ENCODE measurements at places on chromosomes 2 and 18.

DNA sequence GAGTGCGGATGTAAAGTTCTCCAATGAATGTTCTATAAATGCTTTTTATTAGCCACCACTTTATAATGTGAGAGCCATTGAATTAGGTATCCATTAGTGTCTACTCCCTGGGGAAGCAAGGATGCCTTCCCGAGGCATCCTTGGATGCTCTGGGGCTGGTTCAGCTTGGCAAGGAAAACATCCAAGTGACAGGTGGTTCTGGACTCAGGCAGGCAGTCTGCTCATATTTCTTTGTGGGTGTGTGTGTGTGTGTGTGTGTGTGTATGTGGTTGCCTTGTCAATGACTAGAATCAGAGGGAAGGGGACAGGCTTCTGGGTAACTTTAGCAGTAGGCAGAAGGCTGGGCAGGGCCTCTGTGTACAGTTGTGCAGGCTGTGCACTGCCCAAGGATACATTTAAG, 149.2 kb downstream of the TSN start:
- no peak for DNase-seq

- no peak for DNase-seq
Observed at GRCh38 chr18:13217971-13218367, 591 bp upstream of the LDLRAD4 start.

DNA sequence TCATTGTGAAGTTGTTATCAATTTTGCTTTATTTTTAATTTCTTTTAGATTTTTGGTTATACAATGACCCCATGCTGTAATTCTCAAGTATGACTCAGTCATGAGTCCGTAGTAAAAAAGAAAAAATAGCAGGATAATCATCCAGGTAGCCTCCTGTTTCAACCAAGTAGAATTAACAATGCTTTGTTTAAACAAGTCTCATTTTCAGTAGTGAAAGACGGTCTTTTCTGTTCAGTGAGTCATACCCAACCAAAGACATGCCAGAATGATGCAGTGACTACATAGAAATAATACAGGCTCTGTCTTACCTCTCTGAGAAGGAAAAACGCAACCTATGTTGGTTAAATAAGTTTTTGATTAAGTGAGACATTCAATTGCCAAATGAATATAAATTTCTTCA, 67.8 kb upstream of the DSC1 start:
- no peak for DNase-seq

GRCh38 chr2:86037141-86037794, 68.4 kb downstream of the POLR1A start:
- no peak for DNase-seq

DNA sequence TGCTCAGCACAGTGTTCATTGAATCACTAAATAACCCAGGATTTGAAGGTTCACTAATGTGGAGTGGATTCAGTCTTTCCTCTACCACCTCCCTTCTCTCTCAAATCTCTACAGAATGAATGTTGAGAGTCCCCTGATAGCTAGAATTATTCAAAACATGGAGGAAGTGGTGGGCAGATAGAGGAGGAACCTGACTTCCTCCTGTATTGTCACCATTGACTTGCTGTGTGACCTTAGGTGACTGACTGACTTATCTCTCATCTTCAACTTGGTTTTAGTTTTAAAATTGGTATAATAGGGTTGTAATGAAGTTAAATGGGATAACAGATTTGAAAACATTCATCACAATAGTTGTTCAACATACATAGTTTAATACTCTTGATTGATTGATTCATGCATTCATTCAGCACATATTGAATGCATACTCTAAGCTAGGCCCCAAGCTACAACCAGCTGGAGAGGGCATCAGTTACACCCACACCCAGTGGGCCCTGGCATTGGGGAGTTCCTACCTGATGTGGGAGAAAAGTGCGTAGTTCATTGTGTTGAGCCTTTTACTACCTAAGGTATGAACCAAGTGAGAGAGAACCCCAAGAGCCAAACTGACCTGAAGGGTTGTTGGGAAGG, 96.0 kb downstream of the WDR7 start:
- DNase-seq, result no peak

DNA sequence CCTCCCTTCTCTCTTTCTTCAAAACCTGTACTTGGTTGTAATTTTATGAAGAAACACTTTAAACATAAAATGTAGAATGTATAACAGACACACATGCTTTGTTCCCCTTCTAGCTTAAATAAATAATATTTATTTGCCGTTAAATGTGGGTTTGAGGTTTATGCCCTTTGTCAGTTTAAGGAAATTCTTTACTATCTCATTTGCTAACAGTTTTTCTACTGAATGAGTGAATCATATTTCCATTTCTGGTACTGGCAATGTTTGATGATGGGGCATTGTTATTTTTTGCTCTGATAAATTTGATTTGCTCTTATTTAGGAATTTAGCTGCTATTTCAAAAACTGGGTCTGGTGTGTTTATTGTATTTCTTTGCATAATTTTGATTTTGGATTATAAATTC, 555.6 kb downstream of the CCDC85A start:
- DNase-seq, result no peak

- DNase-seq, result no peak
Observed at GRCh38 chr2:200438846-200439245, 71.0 kb downstream of the KCTD18 start.

- DNase-seq, result no peak
Observed at GRCh38 chr18:46474487-46475389, 182.3 kb downstream of the LOXHD1 start.

GRCh38 chr2:17780546-17780945, 26.6 kb downstream of the GEN1 start:
- no peak for DNase-seq

GRCh38 chr2:220259662-220260061, 632.2 kb downstream of the SLC4A3 start:
- DNase-seq, result no peak

GRCh38 chr2:201500534-201500933, 49.0 kb downstream of the STRADB start:
- no peak for DNase-seq

DNA sequence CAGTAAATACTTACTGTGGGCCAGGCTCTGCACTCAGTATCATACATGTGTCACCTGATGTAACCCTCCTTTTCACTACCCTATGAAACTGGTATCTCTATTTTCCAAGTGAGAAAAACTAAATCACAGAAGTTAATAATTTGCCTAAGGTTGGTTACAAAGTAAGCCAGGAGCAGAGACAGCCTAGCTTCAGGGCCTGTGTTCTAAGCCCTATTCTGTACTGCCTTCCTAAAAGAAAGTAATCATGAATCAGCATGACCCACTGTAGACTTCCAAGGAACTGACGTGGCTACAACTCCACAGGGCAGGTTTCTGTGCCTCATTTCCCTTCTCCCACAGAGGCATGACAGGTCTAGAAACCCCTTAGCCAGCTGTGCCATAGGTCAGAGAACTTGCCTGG, 14.3 kb downstream of the ZNF142 start:
- no peak for DNase-seq

GRCh38 chr2:118264232-118264990, 176.1 kb downstream of the INSIG2 start:
- no peak for DNase-seq

DNA sequence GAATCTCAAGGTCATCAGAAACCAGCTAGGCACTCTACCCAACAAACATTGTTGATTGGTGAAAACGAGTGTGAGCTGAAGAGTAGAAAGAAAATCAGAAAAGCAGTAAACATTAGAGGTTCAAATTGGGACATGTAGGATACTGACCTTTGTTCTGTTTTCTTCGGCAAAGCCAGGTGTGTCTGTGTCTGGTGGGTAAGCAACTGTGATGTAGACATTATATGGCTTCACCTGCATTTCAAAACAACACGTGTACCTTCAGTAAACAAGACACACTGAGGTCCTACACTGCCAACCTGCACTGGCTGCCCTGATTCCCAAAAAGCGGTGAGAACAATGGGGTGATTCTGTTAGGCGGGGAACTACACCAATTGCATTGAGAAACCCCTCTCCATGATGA, 22.7 kb downstream of the KDSR start:
- no peak for DNase-seq

GRCh38 chr2:178828486-178828881, 21.3 kb upstream of the TTN start:
- DNase-seq, result no peak

DNA sequence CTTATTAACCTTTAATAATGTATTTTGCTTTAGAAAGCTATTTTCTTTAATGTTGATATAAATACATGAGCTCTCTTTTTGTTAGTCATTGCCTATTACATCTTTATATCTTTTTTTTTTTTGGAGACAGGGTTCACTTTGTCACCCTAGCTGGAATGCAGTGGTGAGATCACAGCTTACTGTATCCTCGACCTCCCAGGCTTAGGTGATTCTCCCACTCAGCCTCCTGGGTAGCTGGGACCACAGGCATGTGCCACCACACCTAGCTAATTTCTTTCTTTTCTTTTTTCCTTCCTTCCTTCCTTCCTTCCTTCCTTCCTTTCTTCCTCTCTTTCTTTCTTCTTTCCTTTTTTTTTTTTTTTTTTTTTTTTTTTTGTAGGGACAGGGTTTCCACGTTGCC, 15.4 kb downstream of the NAB1 start:
- DNase-seq, result no peak

GRCh38 chr18:78891185-78891762, 88.3 kb upstream of the SALL3 start:
- no peak for DNase-seq

DNA sequence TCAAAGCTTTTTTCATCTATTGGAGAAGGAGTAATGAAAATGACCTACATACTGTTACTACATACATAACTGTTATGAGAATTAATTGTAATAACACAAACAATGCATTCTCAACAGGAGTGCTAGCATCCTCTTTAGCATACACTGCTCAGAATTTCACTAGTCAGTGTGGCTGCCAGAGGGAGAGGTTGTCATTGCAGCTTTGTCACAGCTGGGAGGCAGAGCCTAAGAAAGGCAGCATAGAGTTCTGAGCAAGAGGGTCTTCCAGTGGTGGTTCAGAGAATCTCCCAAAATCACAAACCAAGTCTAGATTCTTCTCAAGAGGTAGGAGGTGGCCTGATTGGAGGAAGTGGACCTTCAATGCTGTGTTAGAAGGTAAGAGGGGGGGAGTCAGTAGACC, 286.7 kb upstream of the CYRIA start:
- no peak for DNase-seq

GRCh38 chr2:67792681-67793091, 270.1 kb downstream of the C1D start:
- DNase-seq, result no peak

DNA sequence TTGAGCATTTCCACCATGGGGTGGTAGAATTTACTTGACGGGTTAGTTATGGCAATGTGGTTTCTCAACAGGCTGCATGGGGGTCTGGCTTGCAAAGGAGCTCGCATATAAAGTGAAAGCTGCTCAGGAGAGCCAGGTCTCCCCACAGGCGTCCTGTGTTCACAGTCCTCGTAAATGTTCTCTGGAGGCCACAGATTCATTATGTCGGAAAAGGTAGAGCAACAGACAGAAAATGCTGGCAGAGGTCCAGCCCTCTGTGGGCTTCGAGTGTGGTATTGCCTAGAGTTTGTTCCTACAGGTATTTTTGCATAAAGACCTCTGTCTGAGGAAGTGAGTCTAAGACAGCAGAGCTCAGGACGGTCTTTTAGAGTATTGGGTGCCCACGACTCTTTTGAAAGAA, 96.4 kb downstream of the CDCA7 start:
- no peak for DNase-seq

DNA sequence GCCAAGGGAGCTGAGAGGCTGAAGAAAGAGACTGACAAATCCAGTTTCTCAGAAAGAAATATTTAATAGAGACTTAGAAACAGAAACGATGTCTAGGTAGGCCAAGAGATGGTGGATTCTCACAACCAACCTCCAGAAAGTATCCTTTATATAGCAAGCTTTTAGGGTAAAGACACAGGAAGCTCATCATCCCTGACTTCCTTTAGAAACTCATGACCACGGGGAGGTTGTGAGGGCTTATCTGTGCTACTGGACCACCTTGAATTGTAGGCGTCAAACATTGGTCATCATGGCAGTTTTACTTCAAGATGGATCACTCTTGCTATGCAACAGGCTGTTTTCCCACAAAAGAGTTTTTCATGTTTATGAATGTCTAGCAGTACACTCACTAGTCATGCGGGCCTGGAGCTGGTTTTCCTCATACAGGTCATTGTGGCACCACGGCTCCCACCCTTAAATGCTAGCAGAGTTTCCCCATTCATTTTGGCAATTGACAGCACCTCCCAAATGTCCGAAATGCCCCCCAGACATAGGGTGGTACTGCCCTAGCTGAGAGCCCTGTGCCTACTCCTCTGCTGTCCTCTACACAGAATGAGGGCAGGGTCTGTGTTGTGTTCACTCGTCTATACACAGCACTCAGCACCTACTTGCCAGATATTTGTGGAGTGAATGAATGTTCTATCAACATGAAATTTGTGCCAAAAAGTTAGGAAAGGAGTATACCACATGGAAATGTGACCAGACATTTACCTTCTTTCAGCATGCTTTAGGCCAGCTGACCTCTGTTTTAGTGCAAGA, 89.0 kb downstream of the TMEM247 start:
- no peak for DNase-seq

- no peak for DNase-seq
Observed at GRCh38 chr2:36413218-36413617, 57.6 kb downstream of the CRIM1 start.

- no peak for DNase-seq
Observed at GRCh38 chr2:106664669-106665068, 177.5 kb downstream of the CD8B2 start.

DNA sequence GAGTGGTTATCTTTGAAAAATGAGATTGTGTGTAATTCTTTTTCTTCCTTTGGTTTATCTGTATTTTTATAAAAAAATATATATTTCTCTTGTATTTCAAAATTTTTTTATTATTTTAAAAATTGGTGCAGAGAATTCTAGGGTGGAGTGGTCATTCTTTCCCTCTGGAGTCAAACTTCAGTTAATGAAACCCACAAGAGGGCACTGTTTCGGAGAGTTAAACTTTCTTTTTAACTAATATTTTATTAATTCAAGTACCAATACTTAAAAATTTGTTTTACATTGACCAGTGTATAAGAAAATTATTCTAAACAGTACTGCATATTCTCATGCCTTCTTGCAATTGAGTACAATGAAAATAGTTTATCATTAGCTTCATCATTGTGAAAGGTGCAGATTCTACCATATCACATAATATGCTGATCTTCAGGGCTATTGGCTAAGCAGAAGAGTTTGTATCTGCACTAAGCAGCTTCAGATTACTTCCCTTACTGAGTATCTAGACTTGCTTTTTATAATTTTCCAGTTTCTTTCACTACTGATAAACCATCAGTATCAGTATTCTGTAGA, 50.1 kb downstream of the HS1BP3 start:
- DNase-seq, result no peak

GRCh38 chr2:9146646-9147045, 60.0 kb upstream of the ASAP2 start:
- no peak for DNase-seq

- DNase-seq, result no peak
Observed at GRCh38 chr2:156064540-156064939, 268.0 kb downstream of the NR4A2 start.

Data from activated CD8-positive, alpha-beta memory T cell treated with anti-CD3 and anti-CD28 coated beads for 1 hour (primary cell).